ENCODE measurements at places on chromosomes 13 and 19. TPM values are rescaled to one million over a fixed set of nuclear protein-coding genes. Genes with fewer than 3 reads are reported as not detected.

Gene ZNF600
- total RNA-seq: 5.8 TPM

Gene SPRY2
- 58.5 TPM for total RNA-seq

Gene CLIP3
- total RNA-seq: 1.5 TPM

Gene SMIM17
- total RNA-seq: not detected

Gene APC2
- total RNA-seq: 0.31 TPM

Gene ZNF444
- total RNA-seq: 63.4 TPM

Gene GJA3
- 0.03 TPM for total RNA-seq

Gene ZNF101
- total RNA-seq: 24.1 TPM

Gene TTYH1
- total RNA-seq: 13.4 TPM

Gene TUBA3C
- not detected for total RNA-seq

Gene PBX4
- total RNA-seq: 2.7 TPM

Gene SYCN
- total RNA-seq: not detected

Gene SUGP1
- 43.7 TPM for total RNA-seq

Gene C19orf38
- total RNA-seq: 0.59 TPM

Gene ODAD3
- total RNA-seq: 0.66 TPM

Gene ONECUT3
- not detected for total RNA-seq

Gene CEACAM20
- total RNA-seq: not detected

Gene NPAS1
- total RNA-seq: 6.1 TPM

Gene PLK5
- 0.14 TPM for total RNA-seq

Gene RNF225
- total RNA-seq: 0.70 TPM

Gene ZNF497
- 3.2 TPM for total RNA-seq

Gene ACER1
- total RNA-seq: not detected

Gene PRRG2
- total RNA-seq: 0.55 TPM

Gene FAM124A
- total RNA-seq: 38.6 TPM

Gene CYP4F3
- not detected for total RNA-seq

Gene WDR87
- total RNA-seq: not detected

Gene ING1
- total RNA-seq: 21.7 TPM

Gene DNAAF3
- total RNA-seq: 0.15 TPM

Gene SPRED3
- 4.2 TPM for total RNA-seq

Gene ANGPTL4
- 13.2 TPM for total RNA-seq

Gene LHFPL6
- total RNA-seq: 2.7 TPM

Gene COL4A1
- total RNA-seq: 131 TPM

Gene PDX1
- total RNA-seq: not detected

Gene THSD8
- not detected for total RNA-seq

Gene CEACAM4
- not detected for total RNA-seq

Gene TLE6
- total RNA-seq: 14.2 TPM

Gene IL4I1
- total RNA-seq: 0.73 TPM

Gene RAB3D
- total RNA-seq: 10.1 TPM

Gene PRSS57
- not detected for total RNA-seq

Gene HSPB6
- total RNA-seq: 0.48 TPM

Gene KCNN1
- total RNA-seq: 7.4 TPM

Gene MAB21L1
- total RNA-seq: 0.07 TPM

Gene VRK3
- total RNA-seq: 34.3 TPM

Gene MEF2B
- not detected for total RNA-seq

Gene C1QTNF9B
- not detected for total RNA-seq
